Stimulated activated CD4-positive, alpha-beta T cell treated with anti-CD3 and anti-CD28 coated beads, Interleukin-2, amount 100 ng/mL, for 4 hours (primary cell): ENCODE measurements at places on chromosomes 5 and 9.
A peak's percentile ranks its signal among the peaks of the same experiment; 100 is the strongest.

DNA sequence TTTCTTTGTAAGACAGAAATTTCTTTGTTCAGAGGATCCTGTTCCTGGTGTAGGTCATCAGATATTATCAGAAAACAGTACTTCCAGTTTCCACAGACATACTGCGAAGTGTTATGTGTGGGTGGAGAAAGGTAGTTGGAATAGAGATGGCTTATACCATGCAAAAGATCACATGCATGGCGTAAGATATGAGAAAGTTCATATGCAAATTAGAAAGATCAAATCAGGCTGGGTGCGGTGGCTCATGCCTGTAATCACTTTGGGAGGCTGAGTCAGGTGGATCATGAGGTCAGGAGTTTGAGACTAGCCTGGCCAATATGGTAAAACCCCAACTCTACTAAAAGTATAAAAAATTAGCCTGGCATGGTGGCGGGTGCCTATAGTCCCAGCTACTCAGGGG is 65.2 kb upstream of the GLIS3 start:
- no peak for DNase-seq

DNA sequence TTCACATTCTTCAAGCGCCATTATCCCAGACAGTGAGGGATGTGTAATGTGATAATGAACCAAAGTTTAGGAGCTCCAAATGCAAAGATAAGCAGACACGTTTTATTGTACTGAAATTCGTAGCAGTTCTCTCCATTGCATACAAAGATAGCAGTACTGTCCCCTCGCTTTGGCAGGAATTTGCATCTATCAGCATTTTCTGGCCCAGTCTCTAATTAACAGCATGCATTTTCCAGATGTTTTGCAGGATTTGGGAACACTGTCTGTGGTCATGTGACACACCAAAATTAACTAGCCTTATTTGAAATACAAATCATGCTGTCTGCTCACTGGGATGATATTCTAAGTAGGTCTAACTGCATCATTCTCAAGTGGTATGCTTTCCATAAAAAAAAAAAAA is 235.9 kb upstream of the TRPM3 start:
- no peak for DNase-seq

DNA sequence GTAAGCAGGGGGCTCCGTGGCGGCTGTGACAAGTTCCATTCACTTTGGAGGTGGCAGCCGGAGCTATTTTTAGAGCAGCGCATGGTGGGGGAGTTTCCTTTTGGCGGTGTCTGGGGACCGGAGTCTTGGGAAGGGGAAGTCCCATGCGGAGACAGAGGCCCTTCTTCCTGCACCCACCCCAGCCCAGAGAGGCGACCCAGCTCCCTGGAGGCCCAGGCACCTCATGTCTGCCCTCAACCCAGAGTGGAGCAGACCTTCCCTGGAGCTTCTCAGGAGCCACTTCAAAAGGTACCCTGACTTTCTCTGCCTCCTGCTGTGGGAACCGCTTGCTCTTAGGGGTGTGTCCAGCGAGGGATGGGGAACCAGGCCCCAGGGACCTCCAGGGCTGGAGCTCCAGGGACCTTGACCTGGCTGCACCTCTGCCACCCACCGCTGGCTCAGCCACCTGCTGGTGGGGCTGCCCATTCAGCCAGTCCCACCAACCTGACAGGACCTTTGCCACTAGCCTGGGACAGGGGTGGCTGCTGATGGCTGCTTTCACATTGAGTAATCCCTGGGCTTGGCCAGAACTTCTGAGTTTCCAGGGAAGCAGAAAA is 34.1 kb downstream of the NEK6 start:
- DNase-seq: no peak

DNA sequence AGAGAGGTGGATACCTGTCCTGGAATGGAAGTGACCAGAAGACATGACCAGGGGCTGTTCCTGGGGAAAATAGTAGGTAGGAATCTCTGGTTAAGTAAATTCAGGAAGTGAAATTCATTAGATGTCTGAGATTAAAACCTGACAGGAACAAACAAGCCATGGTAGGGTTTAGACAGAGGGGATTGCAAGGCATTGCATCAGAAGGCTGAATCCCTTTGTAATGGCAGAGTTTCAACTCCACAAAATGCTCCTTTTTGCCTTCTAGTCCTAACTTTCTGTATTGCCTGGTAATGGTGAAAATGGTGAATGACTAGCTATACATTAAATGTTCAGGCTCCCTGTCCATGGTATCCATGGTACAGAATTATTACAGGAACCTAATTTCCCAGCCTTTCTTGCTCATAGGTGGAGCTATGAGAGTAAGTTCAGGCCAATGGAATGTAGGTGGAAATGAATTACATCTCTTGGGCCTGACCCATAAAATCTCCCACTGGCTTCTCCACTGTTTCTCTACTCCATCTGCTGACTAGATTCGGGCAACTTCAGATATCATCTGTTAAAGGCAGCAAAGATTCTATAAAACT is 113.4 kb upstream of the CNTLN start:
- DNase-seq: no peak

DNA sequence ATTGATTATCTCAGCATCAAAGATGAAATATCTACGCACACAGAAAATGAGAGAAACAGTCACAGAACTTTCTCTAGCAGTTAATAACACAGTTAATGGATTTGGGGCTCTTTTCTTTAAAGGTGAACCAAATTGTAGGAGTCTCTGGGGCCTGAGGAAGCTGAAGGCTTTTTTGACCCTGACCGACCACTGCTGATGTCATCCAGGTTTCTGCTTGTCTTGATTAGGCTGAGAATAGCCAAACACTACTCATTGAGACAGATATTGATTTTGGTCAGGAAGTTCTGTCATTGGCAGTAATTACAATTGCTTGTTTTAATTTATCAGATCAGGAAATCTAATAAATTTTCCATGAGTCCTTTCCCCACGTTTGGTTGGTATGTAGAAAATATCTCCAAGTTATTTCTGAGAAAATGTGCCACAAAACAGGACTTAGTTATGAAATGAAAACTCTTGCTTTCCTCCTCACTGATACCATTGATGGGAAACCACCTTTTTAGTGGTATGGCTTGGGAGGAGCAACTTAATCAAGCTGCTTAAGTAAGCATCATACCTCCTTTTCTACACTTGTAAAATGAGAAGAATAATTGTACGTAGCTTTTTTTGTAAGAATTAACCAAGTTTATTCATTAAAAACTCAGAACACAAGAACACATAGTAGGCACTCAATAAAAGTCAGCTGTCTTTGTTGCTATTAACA is 19.7 kb downstream of the CARTPT start:
- no peak for DNase-seq

DNA sequence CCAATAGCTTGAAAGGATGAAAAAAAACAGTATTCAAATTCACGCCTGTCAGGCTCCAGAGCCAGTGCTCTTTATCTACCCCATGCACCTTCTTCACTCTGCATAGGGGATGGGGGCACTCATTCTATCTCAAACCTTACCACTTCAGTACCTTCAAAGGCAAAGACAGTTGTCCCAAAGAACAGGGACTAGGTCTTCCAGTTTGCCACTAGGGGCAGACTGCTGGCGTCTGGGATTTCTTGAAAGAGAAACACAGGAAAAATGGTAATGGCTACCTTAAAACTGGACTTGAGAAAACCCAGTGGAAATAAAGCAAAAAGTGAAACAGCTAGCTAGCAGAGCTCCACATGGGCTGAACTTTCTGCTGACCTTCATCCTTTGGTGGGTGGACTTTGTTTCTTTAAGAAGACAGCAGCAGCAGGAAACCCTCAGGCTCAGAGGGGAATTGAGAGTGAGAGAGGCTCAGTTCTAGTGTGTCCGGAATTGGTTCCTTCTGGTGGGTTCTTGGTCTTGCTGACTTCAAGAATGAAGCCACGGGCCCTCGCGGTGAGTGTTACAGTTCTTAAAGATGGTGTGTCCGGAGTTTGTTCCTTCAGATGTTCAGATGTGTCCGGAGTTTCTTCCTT is 41.0 kb upstream of the SLC36A1 start:
- DNase-seq: no peak

- DNase-seq: no peak
These were observed 184.9 kb downstream of the SNX18 start for GRCh38 chr5:54702470-54702869.

DNA sequence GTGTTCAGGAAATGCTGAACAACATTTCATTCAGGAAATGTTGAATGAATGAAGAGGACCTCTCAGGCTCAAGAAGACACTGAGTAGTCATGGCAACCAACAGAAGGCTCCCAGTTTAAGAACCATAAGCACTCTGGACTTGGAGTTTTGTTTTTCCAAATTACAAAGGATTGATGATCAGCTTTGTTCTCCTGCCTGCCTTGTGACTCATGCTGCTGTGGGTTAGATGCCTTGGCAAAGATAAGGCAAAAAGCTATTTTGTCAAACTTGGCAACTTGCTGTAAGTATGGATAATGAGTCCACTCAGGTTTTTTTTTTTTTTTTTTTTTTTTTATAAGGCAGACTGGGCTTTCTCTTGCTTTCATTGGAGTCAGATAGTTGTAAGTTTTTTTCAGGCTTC is 365.0 kb downstream of the TMEM232 start:
- DNase-seq: no peak

- DNase-seq: no peak
These were observed 34.6 kb upstream of the CCL21 start for GRCh38 chr9:34744295-34745221.

- no peak for DNase-seq
These were observed 22.5 kb upstream of the MAST4 start for GRCh38 chr5:66573733-66574132.

- no peak for DNase-seq
These were observed 215.5 kb downstream of the PDZD2 start for GRCh38 chr5:31854181-31855133.

- DNase-seq: no peak
These were observed 36.7 kb upstream of the ORM1 start for GRCh38 chr9:114286146-114286679.

GRCh38 chr5:61637566-61637965 is 305.5 kb downstream of the ZSWIM6 start:
- DNase-seq: no peak

GRCh38 chr5:76402251-76402885 is 717 bp upstream of the IQGAP2 start:
- peak; percentile 67 for DNase-seq

GRCh38 chr5:109062664-109063063 is 315.0 kb downstream of the FER start:
- DNase-seq: no peak

DNA sequence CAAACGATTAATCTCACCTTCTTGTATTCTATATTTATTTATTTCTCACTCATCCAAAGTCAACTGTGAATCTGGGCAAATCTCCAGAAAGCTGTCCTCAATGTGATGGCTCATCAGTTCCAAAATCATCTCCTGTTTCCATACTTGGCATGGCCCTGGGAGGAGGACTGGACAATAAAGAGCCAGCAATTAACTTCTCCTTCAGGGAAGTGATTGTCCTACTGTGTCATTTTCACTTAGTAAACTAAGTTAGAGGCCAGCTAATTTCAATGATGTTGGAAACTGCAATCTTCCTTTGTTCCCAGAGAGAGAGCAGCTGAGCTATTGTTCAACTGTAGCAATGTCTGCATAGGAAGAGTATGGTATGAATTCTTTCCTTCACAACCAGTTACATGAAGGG is 17.5 kb downstream of the CDH12 start:
- DNase-seq: no peak

DNA sequence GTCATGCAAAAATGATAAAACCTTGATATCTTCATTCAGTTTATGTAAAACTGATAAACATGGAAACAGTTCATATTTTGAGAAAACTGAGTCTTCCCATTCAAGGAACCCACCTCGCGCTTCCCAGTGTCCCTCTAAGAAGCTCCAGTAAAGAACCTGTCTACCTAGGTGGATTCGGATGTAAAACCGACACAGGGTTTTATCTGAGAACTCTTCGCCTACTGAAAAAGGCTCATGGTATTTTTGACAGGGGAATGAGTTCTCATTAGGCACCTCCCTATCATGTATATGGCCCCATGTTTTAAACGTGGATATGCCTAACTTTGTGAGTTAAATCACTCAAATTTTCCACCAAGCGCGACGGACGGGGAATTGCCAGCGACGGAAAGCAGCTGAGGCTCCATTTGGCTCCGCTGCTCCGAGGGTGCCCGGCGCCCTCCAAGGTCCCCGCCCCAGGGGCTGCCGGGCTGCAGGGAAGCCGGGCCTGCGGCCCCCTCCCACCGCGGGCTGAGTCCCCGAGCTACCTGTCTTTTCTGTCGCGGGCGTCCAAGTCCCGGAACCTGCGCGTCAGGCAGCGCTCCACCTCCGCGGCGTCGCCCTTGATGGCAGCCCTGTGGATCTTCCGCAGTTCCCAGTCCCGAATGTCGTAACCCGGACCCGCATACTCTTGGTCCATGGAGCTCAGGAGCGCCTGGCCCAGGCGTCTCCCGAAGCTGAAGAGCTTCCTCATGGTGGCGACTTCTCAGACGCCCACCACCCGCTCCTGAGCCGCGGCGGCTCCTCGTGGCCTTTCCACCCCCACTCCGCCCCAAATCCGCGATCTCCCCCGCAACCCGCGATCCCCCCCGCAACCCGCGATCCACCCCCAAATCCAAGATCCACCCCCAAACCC is 594 bp downstream of the ANKRD18A start:
- DNase-seq: peak; percentile 49

- no peak for DNase-seq
These were observed 6.7 kb downstream of the GCNT1 start for GRCh38 chr9:76465442-76466298.

- DNase-seq: no peak
These were observed 151.6 kb upstream of the MAP1B start for GRCh38 chr5:71955723-71956122.

- no peak for DNase-seq
These were observed 24.0 kb upstream of the AIF1L start for GRCh38 chr9:131072107-131072870.

DNA sequence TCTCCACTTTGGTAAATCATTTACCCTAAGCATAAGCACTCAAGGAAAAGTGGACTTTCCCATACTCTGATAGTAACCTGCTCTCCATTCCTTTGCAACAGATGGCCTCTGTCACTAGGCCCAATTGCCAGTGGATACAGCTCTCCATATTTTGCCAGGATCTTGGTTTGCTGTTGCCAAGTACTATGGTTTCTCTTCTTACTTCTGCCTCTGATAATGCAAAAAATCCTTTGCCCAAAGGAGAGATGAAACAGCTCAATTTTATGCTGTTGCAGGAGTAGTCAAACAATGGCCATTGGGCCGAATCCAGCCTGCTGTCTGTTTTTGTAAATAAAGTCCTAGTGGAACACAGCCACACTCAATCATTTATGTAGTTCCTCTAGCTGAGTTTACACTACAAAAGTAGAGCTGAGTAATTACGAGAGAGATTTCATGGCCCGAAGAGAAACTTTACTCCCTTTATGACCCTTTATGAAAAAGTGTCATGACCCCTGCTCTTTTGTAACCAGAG is 92.5 kb downstream of the HTR4 start:
- no peak for DNase-seq

DNA sequence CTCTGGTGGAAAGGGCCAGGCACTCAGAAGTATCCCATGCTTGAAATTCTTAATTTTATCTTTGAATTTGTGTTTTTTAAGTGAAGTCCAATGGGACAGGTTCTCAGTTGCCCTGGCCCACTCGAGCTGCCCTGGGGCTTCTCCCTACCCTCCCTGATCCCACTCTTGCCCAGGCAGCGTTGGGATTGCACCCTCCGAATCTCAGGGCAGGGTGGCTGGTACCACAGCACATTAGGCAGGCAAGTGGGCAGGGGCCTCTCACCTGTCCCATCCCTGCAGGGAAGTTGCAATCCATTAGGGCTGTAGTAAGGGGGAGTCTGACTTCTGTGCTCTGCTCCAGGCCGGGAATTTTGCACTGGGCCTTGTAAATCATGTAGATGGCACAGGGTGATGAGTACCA is 2.7 kb downstream of the RUFY1 start:
- DNase-seq: no peak

GRCh38 chr5:176734756-176735342 is 75.5 kb upstream of the UNC5A start:
- no peak for DNase-seq

- no peak for DNase-seq
These were observed 88.8 kb downstream of the OTULIN start for GRCh38 chr5:14753292-14753691.
